ENCODE measurements at places on chromosomes 5 and 9.

- no peak for DNase-seq
These were observed 46.6 kb upstream of the COL5A1 start for GRCh38 chr9:134595014-134595413.

- no peak for DNase-seq
These were observed 2.1 kb upstream of the TRMO start for GRCh38 chr9:97924386-97924785.

GRCh38 chr5:180353980-180354452, 880 bp upstream of the GFPT2 start:
- no peak for DNase-seq

GRCh38 chr9:118305331-118305730, 601.1 kb downstream of the TLR4 start:
- DNase-seq: no peak

DNA sequence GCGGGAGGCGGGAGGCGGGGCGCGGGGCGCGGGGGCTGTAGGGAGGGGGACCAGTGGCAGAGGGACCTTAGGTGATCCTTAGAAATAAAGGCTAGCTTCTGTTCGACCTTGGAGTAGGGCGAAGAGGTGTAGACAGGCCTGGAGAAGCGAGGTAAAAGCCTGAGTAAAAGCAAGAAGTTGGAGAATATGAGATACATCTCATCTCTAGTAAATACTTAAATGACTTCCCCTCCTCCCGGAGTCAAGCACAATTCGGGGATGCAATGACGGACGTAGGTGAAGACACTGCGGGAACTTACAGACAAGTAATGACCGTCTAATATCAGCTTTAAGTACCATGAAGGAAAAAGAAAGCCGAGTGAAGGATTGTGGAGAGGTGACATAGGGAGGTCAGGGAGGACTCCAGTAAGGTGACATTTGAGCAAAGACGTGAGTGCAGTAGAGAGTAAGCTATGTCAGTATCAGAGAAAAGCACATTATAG, 466 bp downstream of the SMC2 start:
- DNase-seq: no peak

DNA sequence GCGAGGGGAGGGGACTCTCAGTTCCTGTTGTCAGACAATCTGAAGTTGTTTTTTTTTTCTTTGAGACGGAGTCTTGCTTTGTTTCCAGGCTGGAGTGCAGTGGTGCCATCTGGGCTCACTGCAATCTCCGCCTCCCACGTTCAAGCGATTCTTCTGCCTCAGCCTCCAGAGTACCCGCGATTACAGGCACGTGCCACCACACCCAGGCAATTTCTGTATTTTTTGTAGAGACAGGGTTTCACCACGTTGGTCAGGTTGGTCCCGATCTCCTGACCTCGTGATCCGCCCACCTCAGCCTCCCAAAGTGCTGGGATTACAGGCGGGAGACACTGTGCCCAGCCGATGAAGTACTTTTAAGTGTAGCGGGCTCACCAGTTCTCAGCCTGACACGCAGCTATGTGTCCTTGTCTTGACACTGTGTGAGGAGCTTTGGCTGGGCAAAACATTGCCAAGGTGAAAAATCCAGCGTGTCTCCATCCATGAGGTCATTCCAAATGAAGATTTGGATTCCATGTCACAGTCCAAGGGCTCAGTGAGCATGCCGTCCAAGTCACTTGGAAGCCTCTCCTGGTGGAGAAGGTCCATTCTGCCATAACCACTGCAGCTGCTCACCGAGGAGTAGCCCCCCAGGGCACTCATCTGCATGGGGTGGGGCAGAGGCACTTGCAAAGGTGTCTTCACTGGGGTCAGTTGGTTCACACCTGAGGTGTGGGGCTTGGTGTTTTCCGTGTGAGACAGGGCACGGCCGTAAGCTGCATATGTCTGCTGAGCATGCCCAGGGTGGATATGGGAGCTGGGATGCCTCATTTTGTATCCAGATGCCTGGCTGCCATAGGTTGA, 32.0 kb downstream of the OR2V1 start:
- no peak for DNase-seq

- DNase-seq: no peak
These were observed 15.5 kb downstream of the ACER2 start for GRCh38 chr9:19424176-19424779.

- DNase-seq: no peak
These were observed 177.6 kb upstream of the SMARCA2 start for GRCh38 chr9:1837453-1838084.

- DNase-seq: no peak
These were observed at the start of gene PTGER4 for GRCh38 chr5:40679913-40680681. PTGER4 (plus strand) TSS chr5:40679915; CDS start chr5:40680994, 1,079 bp downstream.

DNA sequence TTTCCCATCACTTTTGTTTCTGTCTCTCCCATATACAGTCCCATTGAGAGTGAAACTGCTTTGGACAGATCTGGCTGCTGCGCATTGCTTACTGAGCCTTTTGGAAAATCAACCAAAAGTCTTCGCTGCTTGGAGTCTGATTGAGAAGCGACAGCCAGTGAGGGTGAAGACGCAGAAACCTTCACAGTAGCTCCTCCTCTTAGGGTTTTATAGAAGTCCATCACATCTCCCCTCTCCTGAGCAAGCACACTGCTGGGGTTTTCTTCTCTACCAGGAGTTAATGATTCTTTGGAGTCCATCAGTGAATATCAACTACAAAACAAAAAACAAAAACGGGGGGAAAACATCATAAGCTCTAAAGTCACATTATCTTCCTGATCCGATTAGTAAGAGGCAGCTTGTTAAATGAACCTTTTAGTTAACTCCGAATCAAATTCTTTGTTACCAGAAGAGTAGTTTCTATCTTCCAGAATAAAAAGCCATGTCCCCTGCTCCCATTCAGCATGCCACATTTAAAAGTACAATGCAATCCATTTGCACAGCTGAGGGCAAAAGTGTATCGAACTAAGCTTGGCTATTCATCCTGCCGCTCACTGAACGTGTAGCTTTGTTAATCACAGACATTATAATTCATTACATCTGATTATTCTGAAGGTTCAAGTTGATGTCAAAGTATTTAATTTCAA, 2.8 kb downstream of the NR3C1 start:
- DNase-seq: no peak

DNA sequence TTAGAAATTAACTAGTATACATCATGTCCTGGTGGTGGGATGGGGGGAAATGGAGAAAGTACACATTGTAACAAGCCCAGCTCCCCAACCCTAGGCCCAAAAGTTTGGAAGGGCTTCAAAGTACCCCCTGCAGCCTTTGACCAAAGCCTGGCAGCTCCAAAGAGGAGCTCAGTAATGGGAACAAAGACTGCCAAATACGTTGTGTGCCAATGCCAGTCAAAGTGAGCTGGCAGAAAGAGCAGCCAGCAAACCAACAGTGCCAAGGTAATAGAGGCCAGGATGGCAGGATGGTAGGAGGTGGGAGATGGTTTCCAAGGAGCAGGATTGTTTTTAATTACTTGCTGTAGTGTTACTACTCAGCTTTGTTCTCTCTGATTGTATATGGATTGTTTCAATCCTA, 248.3 kb downstream of the COX7C start:
- DNase-seq: no peak

- DNase-seq: no peak
These were observed 86.1 kb downstream of the TLE4 start for GRCh38 chr9:79657891-79658290.

DNA sequence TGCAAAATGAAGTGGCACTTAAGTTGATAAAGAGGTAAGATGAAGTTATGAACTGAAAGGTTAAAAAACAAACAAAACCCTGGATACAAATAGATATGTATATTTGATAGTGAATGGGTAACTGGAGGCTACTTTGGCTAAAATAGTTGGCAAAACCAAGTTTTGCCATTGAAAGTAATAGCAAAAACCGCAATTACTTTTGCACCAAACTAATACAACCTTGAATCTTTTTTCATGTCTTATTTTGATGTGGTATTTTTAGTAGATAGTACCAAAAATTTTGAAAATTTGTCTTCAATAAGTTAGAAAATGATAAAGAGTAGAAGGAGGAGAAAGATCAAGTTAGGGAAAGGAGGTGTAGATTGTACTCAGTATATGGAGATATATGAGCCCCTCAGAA, 47.9 kb upstream of the PLCXD3 start:
- DNase-seq: no peak

- DNase-seq: no peak
These were observed 21.1 kb downstream of the BASP1 start for GRCh38 chr5:17238521-17239041.

- no peak for DNase-seq
These were observed 7.1 kb downstream of the TXNDC8 start for GRCh38 chr9:110330484-110331105.

Data from activated effector memory CD4-positive, alpha-beta T cell treated with Interleukin-2 at 50 U/mL for 16 hours (primary cell).